ENCODE measurements at places on chromosomes 4 and X. TPM values are rescaled to one million over a fixed set of nuclear protein-coding genes. Genes with fewer than 3 reads are reported as not detected.

DNA sequence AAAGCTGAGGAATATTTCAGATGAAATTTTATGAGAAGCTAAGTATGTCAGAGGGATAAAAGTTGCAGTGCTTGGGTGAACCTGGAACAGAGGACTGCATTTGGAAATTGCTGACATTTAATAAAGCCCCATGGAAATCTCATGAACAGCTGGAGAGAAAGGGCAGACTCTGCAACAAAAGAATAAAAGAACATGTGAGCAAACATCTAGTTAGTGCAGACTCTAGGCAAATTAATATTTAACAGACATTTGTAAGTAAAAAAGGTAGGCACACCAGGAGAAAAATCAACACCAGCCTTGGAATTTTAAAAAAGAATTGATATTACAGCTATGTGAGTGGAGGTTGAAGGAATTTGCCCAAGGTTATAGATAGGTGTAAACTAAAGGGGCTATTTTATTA is 114.6 kb upstream of the PUDP start:
- H3K27ac ChIP-seq, result no peak overlapping the region
- no peak for DNase-seq
- H3K4me1 ChIP-seq, result no peaks in the 10 kb centered on the region

- H3K4me3 ChIP-seq, result no peak overlapping the region
- H3K27ac ChIP-seq, result no peak overlapping the region
- no peaks in the 10 kb centered on the region for H3K36me3 ChIP-seq
- H3K27me3 ChIP-seq, result no peaks in the 10 kb centered on the region
- peaks cover 6% of the 10 kb centered on the region for H3K4me1 ChIP-seq
Measured at GRCh38 chr4:111943796-111944203, 201.5 kb upstream of the FAM241A start.

DNA sequence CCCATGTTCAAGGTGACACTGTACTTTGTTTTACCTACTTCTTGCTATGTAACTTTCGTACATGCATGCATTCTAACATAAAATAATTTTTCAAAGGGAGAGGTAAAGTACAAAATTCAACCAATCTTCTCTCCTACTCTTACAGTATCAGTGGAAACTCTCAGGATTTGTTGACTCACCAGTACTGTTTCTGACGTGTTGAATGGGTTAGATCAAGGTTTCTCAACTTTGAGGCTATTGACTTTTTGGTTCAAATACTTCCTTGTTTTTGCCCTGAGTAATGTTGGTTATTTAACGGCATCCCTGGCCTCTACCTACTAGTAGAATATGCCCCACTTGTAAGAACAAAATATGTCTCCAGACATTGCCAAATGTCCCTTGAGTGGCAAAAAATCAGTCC is 94.6 kb upstream of the SMAD1 start:
- H3K4me1 ChIP-seq, result peaks cover 4% of the 10 kb centered on the region
- DNase-seq, result no peak

GRCh38 chrX:68801737-68802290 is 27.0 kb upstream of the EFNB1 start:
- no peaks in the 10 kb centered on the region for H3K36me3 ChIP-seq
- no peak overlapping the region for H3K27ac ChIP-seq
- H3K4me1 ChIP-seq, result no peaks in the 10 kb centered on the region
- DNase-seq, result no peak
- no peak overlapping the region for H3K4me3 ChIP-seq

DNA sequence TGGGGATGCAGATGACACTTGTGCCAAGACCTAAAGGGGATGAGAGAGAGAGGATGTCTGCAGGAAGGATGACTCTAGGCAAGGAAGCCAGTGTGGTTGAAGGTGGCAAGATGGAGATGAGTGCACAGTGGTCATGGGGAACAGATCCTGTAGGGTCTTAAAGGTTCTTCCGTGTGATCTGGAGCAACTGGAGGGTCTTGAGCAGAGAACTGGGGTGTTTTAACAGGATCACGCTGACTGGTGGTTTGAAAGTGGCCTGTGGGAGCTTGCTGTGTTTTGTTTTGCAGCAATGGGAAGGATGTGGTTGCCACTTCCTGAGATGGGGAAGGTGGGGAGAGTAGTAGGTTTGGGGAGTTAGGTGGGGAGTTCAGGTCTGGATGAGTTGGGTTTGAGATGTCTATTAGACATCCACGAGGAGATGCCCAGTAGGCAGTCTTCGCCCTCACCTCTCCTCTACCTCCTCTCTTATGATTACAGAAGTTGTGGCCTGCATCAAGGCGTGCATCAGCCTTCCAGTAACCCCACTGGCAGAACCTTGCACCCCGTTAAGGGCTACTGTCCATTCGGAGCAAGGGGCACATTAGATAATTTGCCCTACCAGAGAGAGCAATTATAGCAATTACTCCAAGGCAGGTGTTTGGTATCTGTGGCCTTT is 1.4 kb upstream of the STBD1 start:
- no peak overlapping the region for H3K27ac ChIP-seq
- peaks cover 40% of the 10 kb centered on the region for H3K27me3 ChIP-seq
- no peaks in the 10 kb centered on the region for H3K36me3 ChIP-seq
- peak; percentile 16 for DNase-seq

GRCh38 chr4:132709056-132709455 is 440.0 kb upstream of the PCDH10 start:
- H3K27ac ChIP-seq, result no peak overlapping the region
- no peaks in the 10 kb centered on the region for H3K36me3 ChIP-seq
- H3K27me3 ChIP-seq, result no peaks in the 10 kb centered on the region
- DNase-seq, result no peak

- DNase-seq, result peak; percentile 16
- H3K27ac ChIP-seq, result no peak overlapping the region
- H3K27me3 ChIP-seq, result no peaks in the 10 kb centered on the region
Measured at GRCh38 chrX:132615391-132616131, 126.7 kb upstream of the MBNL3 start.

- H3K4me1 ChIP-seq, result peaks cover 2% of the 10 kb centered on the region
- no peaks in the 10 kb centered on the region for H3K27me3 ChIP-seq
- peaks cover 6% of the 10 kb centered on the region for H3K36me3 ChIP-seq
- DNase-seq, result no peak
- H3K4me3 ChIP-seq, result no peak overlapping the region
Measured at GRCh38 chrX:72685810-72686456, 28.2 kb downstream of the PHKA1 start.

DNA sequence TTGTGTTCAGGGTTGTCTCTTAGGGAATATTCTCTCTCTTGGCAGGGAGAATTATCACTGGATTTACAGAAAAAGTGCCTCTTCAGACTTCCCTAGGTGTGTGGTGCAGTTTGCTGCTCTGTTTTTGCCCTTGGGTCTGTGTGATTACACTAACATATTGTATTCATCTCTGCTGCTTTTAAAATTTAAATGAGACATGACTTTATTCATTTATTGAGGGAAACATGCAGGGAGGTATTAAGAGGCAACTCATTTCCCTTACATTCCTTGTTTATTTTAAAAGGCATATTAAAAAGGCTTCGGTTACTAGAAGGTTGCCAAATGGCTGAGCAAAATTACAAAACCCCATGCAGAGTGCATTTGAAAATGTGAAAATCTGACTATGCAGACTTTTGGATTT is 135.1 kb upstream of the GEMIN8 start:
- no peak overlapping the region for H3K4me3 ChIP-seq
- no peak for DNase-seq

DNA sequence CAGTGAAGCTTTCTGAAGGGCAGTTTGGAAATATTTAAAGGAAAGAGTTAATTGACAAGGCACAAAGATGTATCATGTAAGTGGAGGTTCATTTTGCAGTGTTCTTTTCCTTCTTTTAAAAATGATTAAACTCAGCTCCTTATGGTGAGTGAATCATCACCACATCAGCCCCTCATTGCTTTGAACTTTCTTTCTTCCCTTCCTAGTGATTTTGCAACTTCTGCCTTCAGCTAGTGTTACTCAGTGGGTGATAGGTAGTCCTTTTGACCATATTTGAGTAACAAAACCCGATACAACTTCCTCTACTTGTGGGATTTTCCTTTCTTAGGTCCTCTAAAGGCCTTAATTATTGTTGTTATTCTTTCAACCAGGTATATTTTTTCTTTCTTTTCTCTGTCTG is 8.2 kb downstream of the ZCCHC4 start:
- peak overlapping the region; percentile 81 for H3K27ac ChIP-seq
- DNase-seq, result no peak
- no peaks in the 10 kb centered on the region for H3K27me3 ChIP-seq
- peaks cover 34% of the 10 kb centered on the region for H3K4me1 ChIP-seq
- H3K36me3 ChIP-seq, result peaks cover 15% of the 10 kb centered on the region
- peak overlapping the region; percentile 57 for H3K4me3 ChIP-seq

- no peak overlapping the region for H3K27ac ChIP-seq
- H3K36me3 ChIP-seq, result no peaks in the 10 kb centered on the region
- no peak for DNase-seq
- no peaks in the 10 kb centered on the region for H3K4me1 ChIP-seq
Measured at GRCh38 chr4:86472377-86473019, 112.6 kb upstream of the MAPK10 start.

DNA sequence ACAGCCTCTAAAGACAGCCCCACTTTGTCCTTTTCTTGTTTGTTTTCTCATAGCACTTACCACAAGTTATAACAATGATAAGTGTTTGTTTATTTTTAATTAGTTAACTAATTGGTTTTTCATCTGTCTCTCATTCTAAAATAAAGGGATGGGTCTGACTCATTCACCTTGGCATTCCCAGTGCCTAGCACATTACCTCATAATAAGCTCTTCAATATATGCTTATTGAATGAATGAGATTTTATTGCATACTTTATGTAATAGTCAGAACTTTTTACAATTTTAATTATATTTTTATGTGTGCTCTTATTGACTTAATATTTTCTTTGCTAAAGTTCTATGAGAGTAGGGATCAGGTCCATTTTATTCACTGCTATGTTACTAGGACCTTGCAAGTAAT is 22.8 kb upstream of the PRKG2 start:
- no peak overlapping the region for H3K27ac ChIP-seq
- H3K4me1 ChIP-seq, result no peaks in the 10 kb centered on the region
- peaks cover 7% of the 10 kb centered on the region for H3K27me3 ChIP-seq

Gene ASB5
- not detected for total RNA-seq

Gene USP53
- total RNA-seq, result 12.6 TPM

Data from activated naive CD8-positive, alpha-beta T cell treated with anti-CD3 and anti-CD28 coated beads for 36 hours (primary cell).